ENCODE measurements at places on chromosomes 7 and 10.

- no peak for DNase-seq
Measured at GRCh38 chr7:138033241-138033640, 31.4 kb upstream of the CREB3L2 start.

- DNase-seq: no peak
Measured at GRCh38 chr7:81674431-81674830, 95.4 kb downstream of the HGF start.

GRCh38 chr10:46558392-46559185 lies 2.1 kb upstream of the GPRIN2 start:
- DNase-seq: no peak

DNA sequence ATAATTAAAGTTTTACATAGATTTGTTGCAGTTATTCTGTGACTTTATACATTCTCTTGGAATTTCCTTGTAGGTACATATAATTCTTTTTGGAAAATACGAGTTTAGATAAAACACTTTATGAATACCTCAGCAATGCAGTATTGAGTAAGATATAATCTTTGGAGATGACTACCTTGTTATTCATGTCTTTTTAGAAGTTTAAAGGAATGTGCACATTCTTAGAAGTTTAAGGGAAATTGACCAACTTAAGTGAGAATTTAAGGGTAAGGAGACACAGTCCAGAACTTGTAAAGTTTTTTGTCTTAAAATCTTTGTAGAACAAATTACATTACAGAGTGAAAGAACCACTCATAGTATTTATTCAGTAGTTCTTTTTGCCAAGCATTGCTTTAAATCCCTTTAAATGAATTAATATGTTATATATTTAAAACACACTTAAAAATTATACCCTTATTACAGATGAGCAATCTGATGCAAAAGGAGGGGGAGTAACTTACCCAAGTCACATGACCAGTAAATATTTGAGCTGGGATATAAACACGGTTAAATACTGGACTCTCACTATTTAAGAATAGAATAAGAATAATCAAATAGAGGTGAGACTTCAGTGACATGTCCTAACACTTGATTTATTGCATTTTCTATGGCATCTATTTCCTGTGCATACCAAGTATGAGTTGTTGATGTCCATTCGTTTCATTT lies 139.5 kb upstream of the FERD3L start:
- DNase-seq: no peak

All from activated CD4-positive, alpha-beta T cell treated with anti-CD3 and anti-CD28 coated beads for 4 hours (primary cell).